GM12865 (cell line): ENCODE measurements at places on chromosomes 16 and 17.

DNA sequence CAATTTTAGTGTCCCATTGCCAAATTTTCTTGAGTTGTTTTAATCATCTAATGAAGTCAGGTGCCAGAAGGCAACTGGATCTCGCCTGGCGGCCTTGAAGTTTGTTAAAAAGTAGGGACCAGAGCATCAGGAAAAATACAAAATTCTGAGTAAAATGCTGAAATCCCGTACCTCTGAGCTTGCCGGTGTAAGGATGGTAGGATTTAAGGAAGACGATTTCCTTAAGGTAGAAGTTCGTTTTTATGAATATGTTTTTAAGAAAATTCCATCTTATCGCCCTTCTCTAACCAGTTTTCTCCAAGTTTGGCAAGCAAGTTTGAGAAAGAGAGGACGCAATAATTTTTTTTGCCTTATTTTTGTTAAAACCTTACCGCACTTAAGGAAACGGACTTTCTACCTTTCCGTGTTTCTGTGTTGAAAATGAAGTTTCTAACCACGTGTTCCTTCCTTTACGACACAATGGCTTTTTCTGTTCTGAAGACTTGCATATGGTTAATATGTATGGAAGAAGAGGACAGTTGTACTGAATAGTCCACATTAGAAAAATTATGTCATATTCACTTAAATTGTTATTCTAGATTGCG, 748 bp downstream of the ATF7IP2 start:
- DNase-seq, result peak; percentile 47

DNA sequence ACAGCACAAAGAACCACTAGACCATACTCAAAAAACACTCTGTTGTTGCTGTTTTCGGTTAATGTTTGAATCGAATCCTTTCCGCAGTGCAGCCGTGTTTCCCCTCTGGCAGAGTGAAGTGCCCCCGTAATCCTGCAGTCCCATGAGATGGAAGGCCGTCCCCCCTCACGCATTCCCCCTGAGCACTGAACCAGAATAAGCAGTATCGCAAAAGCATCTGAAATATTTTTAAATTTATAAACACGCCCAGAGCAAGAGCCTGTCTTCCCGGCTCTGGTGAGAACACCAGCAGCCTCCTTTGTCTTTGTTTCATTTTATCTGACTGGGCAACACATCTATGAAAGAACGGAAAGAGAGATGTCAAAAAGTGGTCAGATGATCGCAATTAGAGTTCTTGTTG, 121.0 kb upstream of the ADAMTS18 start:
- DNase-seq, result no peak

DNA sequence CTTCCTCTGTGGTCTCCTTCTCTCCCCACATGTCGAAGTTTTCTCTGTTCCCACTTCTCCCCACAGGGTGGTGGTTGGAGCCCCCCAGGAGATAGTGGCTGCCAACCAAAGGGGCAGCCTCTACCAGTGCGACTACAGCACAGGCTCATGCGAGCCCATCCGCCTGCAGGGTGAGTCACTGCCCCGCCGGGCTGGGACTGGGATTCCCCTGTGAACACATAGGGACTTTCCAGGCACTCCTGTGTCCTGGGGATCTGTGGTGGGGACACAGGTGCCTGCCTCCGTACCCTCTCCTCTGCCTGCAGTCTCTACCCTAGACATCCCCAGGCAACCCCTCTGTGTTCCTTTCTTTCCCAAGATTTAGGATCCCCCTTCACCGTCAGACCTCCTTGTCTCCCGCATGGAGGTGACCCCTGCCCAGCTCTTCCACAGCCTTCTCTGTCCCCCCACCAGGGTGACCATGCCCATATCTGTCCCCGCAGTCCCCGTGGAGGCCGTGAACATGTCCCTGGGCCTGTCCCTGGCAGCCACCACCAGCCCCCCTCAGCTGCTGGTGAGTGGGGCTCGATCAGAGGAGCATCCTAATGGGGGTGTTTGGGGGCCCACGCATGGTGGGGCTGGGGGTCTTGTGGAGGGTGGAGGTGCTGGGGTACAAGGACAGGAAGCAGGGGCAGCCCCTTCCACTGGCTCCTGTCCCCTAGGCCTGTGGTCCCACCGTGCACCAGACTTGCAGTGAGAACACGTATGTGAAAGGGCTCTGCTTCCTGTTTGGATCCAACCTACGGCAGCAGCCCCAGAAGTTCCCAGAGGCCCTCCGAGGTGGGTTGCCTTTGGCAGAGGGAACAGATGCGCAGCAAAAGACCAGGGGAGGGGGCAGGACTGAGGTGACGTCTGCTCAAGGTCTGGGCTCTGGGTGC, 5.8 kb downstream of the ITGAM start:
- peak; percentile 92 for DNase-seq

- no peak for DNase-seq
Observed at GRCh38 chr16:77289331-77289809, 90.2 kb downstream of the SYCE1L start.

GRCh38 chr16:89574681-89575246, 794 bp upstream of the CPNE7 start:
- DNase-seq, result peak; percentile 73

- DNase-seq, result peak; percentile 66
Observed at GRCh38 chr17:66661411-66662256, 173.3 kb upstream of the CACNG5 start.

- no peak for DNase-seq
Observed at GRCh38 chr17:82933911-82934310, 94.1 kb upstream of the ZNF750 start.

DNA sequence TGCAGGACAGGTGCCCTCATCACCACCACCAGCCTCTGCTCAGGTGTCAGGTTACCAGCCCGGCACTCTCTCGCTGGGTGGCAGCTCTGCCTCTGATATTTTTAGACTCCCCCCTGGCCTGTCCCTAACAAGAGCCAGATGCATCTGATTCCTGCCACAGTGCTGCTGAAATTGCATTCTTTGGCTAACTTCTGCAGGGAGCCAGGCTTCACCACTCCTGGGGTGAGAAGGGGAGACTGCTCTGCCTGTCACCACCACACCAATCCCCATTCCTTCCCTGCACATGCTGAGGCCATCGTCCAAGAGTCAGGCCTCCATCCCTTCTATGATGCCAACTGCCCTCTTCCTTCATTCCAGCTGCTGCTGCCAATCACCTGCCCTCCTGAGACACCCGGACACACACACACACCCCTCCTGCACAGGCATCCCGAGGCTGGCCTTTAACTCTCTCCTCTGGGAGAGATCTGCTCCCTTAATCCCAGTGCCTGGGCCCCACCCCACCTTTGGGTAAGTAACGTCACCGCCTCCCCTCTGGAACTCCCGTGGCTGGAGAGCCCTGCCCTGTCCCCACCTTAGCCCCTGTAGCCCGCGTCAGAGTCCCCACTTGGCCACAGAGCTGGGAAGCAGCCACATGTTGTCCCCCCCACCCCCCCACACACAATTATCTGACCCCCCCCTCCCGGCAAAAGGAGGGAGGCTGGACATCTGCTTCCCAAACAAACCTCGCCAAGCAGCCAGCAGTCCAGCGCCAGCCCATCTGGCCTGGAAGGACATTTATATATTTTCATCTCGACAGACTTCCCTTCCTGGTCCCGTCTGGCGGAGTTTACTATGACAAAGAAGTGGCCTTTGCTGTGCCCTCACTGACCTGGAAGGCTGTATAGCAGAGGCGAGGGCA, 2.8 kb downstream of the EMP2 start:
- DNase-seq, result no peak

- DNase-seq, result no peak
Observed at GRCh38 chr17:49132317-49132698, 261 bp upstream of the B4GALNT2 start.

GRCh38 chr17:2905696-2906501, 109.7 kb downstream of the RAP1GAP2 start:
- no peak for DNase-seq

GRCh38 chr17:11330006-11330405, 89.0 kb downstream of the SHISA6 start:
- no peak for DNase-seq

DNA sequence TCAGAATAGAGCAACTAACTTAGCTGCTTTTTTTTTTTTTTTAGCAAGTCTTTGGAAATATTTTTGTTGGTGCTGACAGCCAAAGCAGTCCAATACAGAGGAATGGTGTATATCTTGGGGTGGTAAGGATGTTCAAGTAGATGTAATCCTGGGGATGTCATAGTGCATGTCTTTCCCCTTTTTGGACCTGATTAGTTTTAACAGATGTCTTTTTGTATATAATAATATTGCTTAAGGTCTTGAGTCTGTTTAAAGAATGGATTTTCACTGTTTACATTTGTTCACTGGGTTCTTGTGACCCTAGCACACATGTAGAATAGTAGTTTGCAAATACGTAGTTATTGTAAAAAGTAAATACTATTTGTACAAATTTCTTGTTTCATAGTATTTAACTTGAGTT, 7.9 kb downstream of the TAF15 start:
- DNase-seq, result no peak

DNA sequence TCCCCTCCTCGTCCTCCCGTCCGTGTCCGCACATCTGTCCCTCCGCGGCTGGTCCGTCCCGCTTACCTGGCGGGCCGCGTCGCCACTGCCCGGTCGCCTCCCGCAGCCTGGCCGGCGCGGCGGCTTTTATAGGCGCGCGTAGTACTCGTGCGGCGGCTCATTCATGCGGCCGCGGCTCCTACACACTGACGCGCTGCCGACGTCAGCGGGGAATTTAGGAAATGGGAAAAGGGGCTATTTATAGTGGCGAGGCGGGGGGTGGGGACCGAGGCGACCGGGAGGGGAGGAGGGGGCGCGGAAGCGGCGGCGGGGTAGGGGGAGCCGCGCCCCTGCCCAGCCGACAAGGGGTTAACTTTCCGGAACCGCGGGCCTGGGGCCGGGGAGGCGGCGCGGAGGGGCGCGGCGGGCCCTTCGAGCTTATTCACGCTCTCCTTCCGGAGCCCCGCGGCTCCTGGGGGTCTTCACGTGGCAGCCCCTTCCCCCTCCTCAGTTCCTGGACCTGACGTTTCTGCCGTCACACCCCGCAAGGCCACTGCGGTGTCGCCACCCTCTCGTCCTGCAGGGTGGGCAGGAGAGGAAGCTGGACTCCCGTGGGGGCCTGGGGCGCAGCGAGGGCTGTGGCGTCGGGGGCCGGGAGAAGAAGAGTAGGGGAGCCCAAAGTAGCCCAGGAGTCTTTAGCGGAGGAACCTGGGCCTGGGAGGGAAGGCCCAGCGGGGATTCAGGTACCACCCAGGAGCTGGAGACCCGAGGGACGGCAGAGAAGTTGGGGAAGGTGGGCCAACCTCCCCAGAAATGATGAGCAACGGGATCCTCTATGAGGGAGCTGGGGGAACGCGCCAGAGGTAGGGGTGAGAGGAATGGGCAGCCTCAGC, 3.6 kb upstream of the HIC1 start:
- DNase-seq, result no peak

DNA sequence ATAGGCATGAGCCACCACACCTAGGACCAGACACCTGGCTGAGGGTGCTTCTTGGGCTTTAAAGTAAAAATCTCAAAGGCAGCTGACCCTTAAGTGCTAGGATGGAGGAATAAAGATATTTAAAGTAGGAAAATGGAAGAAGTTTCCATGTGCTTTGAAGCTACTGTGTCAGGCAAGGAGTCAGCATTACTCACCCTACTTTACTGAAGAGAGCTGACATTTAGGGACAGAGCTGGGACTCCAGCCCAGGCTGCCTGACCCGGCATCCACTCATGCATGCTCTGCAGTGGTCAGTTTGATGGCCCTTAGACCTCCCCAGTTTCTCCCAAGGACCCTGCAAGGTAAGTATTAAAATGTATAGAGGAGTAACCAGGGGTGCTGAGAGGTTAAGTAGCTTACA, 124.7 kb upstream of the PLCG2 start:
- DNase-seq, result no peak

DNA sequence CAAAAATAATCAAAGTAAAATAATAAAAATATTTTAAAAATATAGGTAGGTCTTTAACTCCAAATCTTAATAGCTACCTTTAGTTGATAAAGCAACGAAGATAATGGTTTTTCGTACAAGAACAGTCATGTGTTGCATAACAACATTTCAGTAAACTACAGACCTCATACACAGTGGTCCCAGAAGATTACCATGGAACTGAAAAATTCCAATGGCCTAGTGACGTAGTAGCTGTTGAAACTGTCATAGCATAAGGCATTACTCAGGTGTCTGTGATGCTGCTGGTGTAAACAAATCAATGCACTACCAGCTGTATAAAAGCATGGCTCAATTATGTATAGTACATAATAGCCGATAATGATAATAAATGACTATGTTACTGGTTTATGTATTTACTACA, 43.9 kb downstream of the CREBBP start:
- no peak for DNase-seq

DNA sequence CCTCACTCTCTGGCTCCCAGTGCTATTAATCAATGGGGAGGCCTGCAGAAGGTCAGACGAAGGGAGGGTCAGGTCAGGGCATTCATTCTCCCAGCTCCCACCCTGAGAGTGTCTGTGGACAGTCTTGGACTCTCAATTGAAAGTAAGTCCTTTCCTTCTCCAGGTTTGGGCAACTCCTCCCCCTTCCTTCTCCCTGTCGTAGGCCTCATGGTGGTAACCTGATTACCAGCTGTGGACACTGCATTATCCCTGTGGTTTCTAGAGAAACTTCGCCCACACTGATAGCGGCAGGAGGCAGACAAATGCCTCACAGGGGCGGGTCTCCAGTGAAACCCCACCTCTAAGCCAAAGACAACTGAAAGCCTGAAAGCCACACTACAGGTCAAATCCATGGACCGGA, 57.7 kb upstream of the SLC25A19 start:
- peak; percentile 60 for DNase-seq

DNA sequence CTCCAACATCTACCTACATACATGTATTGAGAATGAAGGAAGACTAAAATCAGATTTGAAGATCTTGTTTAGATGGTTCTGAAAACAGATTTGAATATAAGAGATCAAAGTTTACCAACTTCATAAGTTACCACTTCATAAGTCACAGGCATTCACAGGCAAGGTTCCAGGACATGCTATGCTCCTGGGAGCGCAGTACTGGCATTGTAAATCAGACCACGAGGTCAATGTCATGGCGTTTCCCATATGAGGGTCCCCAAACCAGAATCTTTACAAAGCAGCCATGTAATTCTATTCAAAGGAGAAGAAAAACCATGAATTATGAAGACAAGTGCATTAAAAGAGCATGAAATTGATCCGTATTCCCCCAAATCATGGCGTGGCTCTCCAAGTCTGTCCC, 3.0 kb downstream of the CDH11 start:
- no peak for DNase-seq

- peak; percentile 47 for DNase-seq
Observed at GRCh38 chr16:23509782-23510163, 521 bp downstream of the GGA2 start.

GRCh38 chr16:5903153-5903552, 805.6 kb upstream of the EEF2KMT start:
- no peak for DNase-seq

- peak; percentile 70 for DNase-seq
Observed at GRCh38 chr17:40355123-40355803, 9.3 kb downstream of the GJD3 start.

DNA sequence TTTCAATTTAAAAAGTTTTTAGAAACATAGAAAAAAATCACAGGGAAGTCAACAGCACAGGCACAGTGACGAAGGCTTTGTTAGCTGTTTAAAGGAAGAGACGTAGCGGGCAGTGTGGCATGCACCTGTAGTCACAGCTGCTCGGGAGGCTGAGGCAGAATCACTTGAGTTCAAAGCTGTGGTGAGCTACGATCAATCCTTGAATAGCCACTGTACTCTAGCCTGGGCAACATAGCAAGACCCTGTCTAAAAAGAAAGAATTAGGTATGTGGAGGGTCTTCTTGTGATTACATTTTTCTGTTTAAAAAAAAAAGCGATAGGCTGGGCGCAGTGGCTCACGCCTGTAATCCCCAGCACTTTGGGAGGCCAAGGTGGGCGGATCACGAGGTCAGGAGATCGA, 50.1 kb downstream of the FOXK2 start:
- DNase-seq, result no peak

- peak; percentile 48 for DNase-seq
Observed at GRCh38 chr16:74107795-74108610, 188.6 kb upstream of the PSMD7 start.

- peak; percentile 49 for DNase-seq
Observed at GRCh38 chr16:680967-681745, 946 bp downstream of the STUB1 start.
